ENCODE measurements at places on chromosomes 3 and 15.

- DNase-seq, result no peak
Observed at GRCh38 chr3:14369675-14370669, 32.4 kb upstream of the SLC6A6 start.

GRCh38 chr3:191221638-191222037, 22.6 kb downstream of the OSTN start:
- DNase-seq, result no peak

- no peak for DNase-seq
Observed at GRCh38 chr3:22225161-22225560, 474.2 kb upstream of the ZNF385D start.

DNA sequence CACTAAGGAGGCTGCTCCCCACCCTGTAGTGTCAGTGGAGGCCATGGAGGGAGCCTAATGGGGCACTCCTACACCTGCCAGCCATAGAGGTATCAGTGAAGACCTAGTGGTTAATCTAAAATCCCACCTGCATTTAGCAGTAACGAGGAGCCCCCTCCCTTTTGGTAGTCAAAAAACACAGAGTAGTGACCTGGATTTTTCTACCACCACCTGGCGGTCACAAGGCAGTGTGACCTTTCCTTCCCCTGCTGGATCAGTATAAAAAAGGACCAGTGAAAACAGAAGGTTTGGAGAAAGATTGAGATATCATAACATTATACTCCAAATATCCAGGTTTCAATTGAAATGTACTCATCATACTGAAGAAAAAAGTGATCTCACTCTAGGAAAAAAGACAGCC, 241.2 kb downstream of the PYDC2 start:
- no peak for DNase-seq

GRCh38 chr3:10798600-10799367, 17.2 kb upstream of the SLC6A11 start:
- DNase-seq, result no peak

DNA sequence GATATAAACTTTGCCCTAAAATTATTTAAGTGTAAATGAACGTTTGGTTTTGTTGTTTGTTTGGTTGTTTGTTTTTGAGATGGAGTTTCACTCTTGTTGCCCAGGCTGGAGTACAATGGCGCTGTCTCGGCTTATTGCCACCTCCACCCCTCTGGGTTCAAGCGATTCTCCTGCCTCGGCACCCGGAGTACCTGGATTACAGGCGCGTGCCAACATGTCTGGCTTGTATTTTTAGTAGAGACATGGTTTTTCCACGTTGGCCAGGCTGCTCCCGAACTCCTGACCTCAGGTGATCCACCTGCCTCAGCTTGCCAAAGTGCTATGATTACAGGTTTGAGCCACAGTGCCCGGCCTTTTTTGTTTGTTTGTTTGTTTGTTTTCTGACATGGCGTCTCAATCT, 87.9 kb upstream of the CHD2 start:
- no peak for DNase-seq

- DNase-seq, result peak; percentile 68
Observed at GRCh38 chr3:11134794-11135193, 19.5 kb upstream of the HRH1 start.

GRCh38 chr3:179860275-179861107, 176.2 kb downstream of the PEX5L start:
- DNase-seq, result no peak

GRCh38 chr15:43007551-43007950, 87.0 kb upstream of the TTBK2 start:
- no peak for DNase-seq

- peak; percentile 81 for DNase-seq
Observed at GRCh38 chr3:187286467-187287059, 5.0 kb downstream of the MASP1 start.

DNA sequence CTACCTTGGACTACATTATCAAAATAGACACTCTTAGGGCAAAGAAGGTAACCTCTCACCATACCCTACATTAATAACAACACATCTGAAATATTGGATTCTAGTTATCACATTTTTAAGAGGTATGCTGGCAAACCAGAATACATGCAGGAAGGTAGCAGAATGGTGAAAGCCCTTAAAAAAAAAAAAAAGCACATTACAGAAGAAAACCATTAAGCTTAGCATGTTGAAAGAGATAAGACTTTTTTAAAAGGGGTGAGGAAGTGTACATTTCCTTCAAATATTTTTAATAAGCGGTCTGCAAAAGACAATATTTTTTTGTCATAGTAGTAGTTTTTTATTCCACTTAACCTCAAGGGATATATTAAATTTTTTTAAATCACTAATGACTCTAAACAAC, 46.5 kb upstream of the WDR5B start:
- DNase-seq, result no peak

DNA sequence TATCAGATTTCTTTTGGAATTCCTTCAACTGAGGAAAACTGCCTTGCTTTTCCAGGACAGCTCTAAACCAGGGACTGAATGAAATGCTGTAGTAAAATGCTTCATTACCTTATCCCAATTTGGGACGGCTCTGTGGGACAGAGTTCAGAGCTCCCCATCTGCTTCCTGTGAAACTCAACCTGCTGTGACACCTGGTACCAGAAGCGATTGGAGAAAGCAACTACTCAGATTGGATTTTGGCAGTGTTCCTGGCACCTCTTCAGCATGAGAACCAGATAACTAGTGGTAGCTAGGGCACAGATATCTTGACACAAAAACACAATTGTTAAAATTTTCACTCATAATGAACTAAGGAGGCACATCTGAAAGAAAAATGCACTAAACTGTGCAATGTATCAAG, 539.1 kb downstream of the SI start:
- DNase-seq, result no peak

DNA sequence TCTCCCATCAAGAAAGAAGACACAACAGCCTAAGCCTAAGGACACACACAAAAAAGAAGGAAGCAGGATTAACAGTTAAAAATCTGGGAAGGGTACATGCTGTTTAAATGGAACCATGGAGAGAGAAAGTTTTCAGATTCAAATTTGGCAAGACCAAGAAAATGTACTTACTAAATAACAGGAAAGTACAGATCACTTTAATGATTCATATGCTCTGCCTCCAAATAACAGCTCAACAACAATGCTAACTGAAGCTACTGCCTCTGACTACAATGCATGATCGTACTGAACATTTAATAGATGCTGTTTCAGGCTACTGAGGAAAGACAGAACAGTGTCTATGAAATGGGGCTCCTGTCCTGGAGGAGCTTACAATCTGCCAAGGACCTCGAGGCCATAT, 8.4 kb upstream of the NMB start:
- DNase-seq, result no peak

All from AG10803 (cell line).